Activated effector memory CD4-positive, alpha-beta T cell treated with Interleukin-2 at 50 U/mL for 16 hours (primary cell): ENCODE measurements at places on chromosomes 2 and 18.

DNA sequence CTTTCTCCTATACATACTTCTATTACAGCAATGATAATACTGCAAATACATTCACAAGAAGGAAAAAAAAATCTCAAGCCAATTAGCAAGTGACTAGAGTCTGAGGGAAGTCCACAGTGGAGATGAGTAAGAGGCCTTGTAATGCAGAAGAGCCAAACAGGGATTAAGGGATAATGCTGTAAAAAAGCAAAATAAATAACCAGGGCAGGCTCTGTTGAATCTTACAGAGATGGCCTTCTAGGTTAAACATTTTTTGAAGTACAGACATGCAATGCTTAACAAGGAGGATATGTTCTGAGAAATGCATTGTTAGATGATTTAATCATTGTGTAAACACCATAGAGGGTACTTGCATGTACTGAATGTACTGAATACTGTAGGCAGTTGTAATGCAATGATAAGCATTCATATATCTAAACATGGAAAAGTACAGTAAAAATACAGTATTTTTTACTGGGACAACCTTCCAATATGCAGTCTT, 122.1 kb upstream of the RMDN2 start:
- DNase-seq = no peak

DNA sequence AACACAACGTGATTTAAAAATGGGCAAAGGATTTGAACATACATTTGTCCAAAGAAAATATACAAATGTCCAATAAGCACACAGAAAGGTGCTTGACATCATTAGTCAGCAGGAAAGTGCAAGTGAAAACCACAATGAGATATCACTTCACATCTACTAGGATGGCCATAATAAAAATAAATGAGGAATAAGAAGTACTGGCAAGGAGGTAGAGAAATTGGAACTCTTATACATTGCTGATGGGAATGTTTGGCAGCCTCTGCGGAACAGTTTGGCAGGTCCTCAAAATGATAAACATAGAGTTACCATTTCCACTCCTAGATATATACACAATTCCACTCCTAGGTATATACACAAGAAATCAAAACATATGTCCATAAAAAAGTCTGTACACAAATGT, 51.0 kb upstream of the PGAP1 start:
- DNase-seq = no peak

DNA sequence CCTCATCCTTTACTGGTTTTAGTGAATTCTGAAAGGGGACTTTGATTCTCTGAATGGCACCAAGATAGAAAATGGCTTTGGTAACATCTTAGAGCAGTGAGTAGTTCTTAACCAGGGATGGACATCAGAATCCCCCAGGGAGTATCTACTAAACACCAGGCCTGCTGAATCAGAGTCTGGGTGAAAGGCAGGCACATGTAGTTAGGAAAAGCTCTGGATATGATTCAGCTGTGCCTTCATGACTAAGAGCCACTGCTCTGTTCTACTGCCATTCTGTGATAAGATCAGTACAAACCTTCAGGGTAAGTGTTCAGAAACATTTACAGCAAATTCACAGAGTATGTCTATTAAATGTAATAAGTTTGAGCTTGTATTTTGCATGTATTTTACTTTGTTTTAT, 46.2 kb upstream of the B3GNT2 start:
- no peak for DNase-seq

DNA sequence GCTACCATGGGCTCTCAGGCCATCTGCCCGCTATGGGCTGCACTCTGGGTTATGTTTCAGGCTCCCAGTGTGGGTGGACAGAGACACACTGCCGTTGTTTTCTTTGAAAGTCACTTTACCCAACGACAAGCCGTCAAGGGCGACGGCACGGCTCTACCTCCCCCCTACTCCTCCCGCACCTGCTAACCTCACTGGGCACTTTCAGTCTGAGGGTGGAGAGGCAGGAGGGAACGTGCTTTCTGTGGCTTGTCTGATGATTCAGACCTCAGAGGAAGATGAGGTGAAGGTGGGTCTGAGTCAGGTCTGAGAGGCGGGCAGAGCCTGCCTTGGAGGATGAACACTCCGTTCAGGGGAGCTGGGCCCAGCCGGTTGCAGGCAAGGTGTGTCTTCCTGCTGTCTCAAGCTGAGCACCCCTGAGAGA, 147.6 kb upstream of the HDAC4 start:
- DNase-seq = peak; percentile 45

DNA sequence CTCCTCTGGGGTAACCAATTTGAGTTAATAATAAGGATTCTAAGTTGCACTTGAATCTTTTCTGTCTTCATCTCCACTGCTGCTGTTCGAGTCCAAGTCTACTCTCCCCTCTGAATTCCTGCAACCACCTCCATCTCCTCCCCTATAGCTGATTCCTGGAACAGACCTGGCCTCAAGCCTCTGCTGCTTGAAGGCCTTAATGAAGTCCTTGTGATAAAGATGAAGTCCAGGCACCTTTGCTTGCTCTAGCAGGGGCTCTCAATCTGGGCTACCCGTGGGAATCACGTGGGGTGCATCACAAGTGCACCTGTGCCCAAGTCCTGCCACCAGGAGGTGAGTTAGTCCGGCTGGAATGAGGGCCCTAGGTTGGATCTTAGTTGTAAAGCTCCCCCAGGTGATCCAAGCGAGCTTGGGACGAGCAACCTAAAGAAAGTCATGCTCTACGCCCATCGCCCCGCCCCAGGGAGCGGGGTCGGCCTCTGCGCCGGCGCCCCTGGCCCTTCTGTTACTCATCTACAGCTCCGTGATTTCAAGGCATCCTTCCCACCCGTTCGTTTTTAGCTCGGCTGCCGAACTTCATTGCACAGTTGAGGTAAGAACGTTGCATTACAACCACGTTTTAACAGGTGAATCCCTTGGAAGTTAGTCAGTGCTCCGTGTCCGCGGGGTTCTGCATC, 905 bp upstream of the IAH1 start:
- no peak for DNase-seq

GRCh38 chr2:96811917-96812316, 4.2 kb upstream of the CNNM3 start:
- DNase-seq = no peak

GRCh38 chr2:201758873-201759272, 21.9 kb downstream of the ALS2 start:
- DNase-seq = no peak

DNA sequence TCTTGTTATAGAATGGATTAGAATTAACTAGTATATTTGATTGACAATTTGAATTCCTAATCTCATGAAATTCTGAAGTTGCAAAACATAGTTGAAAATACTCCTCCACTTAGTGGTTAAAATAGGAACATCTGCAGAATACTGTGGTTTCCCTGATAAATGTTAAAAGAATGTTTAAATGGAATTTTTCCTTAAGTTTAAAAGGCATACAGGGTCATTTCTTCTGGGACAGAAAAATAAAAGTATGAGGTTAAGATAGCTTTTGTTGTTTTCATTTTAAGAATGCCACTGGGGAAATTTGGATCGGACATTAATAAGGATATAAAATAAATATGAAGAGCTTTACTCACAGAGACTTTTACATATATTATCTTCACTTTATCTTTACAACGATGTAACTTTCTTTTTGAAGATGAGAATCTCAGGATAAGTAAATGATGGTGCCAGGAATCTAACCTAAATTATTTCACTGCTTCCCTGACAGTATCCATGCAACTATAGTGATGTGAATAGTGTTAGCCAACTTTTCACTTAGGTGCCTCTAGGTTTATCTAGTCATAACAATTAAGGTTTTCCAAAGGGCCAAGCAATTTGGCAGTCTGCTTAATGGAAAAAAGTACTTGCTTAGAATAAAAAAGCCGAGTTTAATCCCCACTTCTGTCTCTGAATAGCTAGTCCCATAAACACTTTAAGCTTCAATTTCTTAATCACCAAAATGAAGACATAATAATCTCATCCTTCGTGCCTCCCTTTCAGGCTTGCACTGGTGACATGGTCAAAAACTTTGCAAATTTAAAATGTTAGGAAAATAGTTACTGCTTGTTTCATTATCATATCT, 151.8 kb upstream of the STK17B start:
- DNase-seq = no peak

DNA sequence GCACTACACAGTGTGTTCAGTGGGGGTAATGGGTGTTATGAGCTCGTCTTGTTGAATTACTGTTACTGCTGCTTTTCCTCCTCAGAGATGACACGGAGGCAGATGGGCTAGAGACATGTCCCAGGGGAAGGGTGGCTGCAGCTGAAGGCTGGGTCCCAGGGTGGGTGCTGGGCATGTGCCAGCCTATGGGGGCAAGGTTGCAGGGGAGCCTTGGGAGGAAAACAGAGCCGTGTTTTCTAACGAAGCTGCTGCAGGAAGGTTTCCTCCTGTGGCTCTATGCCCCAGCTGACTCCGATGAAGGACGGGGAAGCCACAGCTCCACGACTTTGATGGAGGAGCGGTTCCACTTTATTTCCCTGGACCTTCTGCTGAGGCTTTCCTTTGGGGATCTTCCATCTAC, 42.4 kb downstream of the ASB18 start:
- DNase-seq = no peak

GRCh38 chr2:189661957-189662321, 680 bp downstream of the ASNSD1 start:
- no peak for DNase-seq

DNA sequence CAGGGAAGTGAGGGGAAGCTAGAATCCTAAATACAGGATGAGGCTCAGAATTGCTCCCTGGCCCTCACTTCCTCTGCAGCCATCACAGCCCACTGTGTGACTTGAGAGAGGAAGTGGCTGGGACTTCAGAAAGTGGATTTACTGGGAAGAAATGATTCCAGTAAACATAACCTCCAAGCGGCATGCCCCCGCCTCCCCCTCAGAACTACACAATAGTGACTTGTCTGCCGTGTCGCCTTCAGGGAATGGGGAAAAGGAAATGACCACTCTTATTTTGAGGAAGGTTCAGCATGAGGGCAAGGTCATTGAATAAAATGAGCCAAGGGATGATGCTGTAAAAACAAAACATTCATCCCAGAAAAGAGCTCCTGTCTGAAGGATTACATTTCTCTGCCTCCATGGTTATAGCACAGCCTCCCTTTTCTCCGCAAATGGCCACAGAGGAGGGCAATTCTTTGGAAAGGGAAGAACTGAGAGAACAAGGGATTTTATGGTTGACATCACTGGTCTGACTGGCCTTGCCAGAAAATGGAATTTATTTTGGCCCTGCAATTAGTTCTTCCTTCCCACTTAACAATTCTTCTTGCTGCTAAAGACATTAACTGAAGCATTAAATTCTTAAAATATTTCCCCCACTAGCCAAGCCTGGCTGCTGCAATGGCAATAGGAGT, 78.9 kb upstream of the DAPL1 start:
- DNase-seq = no peak

- no peak for DNase-seq
These were observed 13.8 kb downstream of the HS1BP3 start for GRCh38 chr2:20637147-20637546.

GRCh38 chr2:150866431-150866830, 379.0 kb upstream of the RND3 start:
- DNase-seq = no peak

- no peak for DNase-seq
These were observed 186.4 kb downstream of the CNTNAP5 start for GRCh38 chr2:124211461-124211860.

GRCh38 chr2:160646684-160647444, 153.3 kb upstream of the RBMS1 start:
- no peak for DNase-seq

DNA sequence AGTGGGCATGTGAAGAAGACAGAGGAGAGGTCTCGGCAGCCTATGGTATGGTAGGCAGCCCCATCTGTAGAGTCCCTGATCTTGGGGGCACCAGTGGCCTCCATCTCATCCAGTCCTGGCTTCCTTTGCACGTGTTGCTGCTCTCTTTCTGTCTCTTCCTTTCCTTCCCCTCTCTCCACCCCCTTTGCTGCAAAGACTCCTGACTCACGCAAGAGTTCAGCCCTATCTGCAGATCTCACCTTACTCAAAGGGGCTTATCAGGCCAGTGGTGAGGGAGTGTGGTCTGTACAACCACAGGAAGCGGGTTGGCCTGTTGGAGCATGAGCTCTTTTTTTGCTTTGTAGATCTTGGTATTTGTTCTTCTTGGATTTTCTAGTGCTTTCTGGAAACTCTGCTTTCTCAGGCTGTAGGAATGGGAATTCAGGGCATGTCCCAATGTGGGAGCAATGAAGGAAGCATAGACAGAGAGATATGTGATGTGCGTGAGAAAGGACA, 14.6 kb upstream of the NT5DC4 start:
- DNase-seq = peak; percentile 33

GRCh38 chr18:77346208-77346810, 96.7 kb downstream of the GALR1 start:
- DNase-seq = no peak

DNA sequence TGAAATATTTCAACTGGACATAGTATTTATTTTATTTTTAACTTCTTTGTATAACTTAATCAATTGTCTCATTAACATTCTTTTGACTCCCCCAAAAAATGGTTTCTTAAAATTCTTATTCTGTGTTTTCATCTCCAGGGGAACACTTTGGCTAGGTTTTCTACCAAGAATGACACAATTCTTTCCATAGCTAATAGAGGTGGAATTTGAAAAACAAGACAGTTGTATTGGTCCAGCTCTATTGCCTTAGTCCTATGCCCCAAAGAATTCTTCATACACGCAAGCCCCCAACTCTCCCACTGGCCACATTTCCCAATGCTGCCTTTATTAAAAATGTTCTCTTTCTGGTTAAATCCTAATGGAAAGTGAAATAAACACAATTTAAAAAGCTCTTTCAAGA, 104.7 kb upstream of the PKDCC start:
- no peak for DNase-seq

DNA sequence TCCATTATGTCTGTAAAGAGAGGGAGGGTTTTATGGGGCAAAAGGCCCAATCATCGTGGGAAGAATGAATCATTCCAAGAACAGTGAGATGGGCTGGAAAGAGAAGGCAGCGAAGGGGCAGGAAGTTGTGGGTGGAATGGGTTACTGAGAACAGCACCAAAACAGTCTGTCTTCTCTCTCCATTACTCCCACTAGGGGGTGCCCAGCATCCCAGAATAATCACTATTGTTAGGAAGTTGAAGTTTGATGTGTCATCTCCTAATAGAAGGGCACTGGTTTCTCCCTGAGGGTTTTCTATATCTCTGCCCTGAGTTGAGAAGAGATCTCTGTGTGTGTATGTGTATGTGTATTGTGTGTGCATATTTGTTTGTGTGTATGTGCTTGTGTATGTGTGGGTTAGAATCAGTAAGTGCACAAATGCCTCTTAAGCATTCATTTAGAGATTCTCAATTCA, 76.6 kb upstream of the MAP4K3 start:
- DNase-seq = no peak

GRCh38 chr2:146786396-146786795, 1058.4 kb upstream of the ACVR2A start:
- DNase-seq = no peak

GRCh38 chr18:54780285-54780861, 47.9 kb upstream of the RAB27B start:
- DNase-seq = no peak

DNA sequence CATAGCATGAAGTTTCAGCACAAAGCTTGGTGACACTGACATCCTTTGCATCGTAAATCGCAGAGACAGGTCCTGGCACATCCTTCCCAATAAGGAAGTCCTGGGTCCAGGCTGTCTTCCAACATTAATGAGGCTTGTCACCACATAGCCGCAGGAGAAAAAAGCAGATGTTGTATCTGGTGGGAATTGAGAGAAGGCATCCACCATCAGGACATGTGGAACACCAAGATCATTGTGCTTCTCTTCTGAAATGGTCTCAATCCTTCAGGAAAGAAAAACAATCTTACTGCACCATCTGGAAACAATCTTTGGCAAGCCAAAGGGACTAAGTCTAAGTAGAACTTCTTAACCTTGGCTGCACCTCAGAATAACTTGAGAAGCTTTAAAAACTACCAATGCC, 119.0 kb upstream of the ARHGAP28 start:
- no peak for DNase-seq

GRCh38 chr18:49817947-49818346, 4.6 kb upstream of the ACAA2 start:
- no peak for DNase-seq
